T-helper 17 cell (primary cell): ENCODE measurements at places on chromosomes 7 and 10. TPM values are rescaled to one million over a fixed set of nuclear protein-coding genes. Genes with fewer than 3 reads are reported as not detected.

MSS51 gene
- total RNA-seq = 2.6 TPM

UPK3B gene
- total RNA-seq = 1.8 TPM

PTPRN2 gene
- total RNA-seq = 0.57 TPM

NME8 gene
- total RNA-seq = not detected

CDK1 gene
- total RNA-seq = 0.67 TPM

PRF1 gene
- 16.5 TPM for total RNA-seq

SLC13A1 gene
- not detected for total RNA-seq

GRCh38 chr10:56116684-56117083 lies 244.4 kb downstream of the ZWINT start:
- no peak overlapping the region for H3K27ac ChIP-seq
- H3K4me1 ChIP-seq = no peaks in the 10 kb centered on the region
- no peak overlapping the region for H3K4me3 ChIP-seq
- DNase-seq = no peak

- no peak overlapping the region for H3K27ac ChIP-seq
- no peak for DNase-seq
- no peaks in the 10 kb centered on the region for H3K27me3 ChIP-seq
- no peak overlapping the region for H3K4me3 ChIP-seq
Observed at GRCh38 chr10:112810711-112811151, 139.3 kb upstream of the TCF7L2 start.

DNA sequence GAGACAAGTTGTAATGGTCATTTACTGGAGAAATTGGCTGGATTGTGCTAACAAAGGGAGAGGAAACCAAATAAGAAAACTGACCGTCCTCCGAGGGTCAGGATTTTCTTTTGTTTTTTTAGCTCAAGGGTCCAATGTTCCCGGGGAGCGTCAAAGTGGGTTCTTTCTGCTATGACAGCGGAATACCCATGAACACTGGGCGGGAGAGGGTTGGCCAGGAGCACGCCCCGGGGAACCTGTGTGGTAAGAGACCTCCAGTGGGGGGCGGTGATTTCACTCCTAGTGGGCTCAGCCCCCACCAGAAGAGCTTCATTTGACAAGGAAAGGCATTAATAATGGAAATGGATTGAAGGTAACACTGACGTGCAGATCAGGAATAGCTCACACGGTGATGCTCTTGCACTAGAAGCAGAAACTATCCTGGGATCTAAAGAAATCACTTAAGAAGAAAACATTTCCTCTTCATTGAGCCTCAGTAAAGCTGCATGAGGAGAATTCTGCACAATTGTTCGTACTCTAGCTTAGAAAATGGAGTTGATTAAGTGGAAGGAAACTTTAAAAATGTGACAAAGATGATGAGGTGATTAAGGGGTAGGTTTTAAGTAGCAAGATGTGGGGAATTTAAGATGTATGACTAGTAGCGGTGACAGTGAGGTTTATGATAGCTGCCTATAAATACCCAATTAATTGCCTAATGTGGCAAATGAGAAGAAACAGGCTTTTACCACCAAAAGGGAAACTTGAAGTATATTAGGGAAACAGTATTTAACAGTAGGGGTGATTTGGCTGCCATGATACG lies 627.2 kb downstream of the SUGCT start:
- H3K36me3 ChIP-seq = no peaks in the 10 kb centered on the region
- no peaks in the 10 kb centered on the region for H3K27me3 ChIP-seq
- H3K27ac ChIP-seq = no peak overlapping the region

DNA sequence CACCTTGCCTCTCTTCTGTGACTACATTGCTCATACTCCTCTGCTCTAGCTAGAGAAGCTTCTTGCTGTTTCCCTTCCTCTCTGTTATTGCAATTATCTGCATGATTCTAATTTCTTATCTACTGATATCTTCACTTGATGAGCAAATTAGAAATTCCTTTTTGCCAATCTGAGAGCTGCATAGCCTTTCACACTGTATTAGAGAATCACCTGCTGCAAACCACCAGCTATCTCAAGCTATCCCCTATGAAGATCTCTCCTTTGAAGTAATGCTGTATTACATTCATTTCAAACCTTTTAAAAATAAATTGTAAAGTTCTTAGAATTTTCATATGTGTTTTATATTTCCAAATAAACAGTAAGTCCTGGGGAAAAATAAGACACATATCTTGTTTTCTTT lies 89.0 kb upstream of the ZNF804B start:
- no peaks in the 10 kb centered on the region for H3K4me1 ChIP-seq
- no peak overlapping the region for H3K27ac ChIP-seq
- H3K36me3 ChIP-seq = no peaks in the 10 kb centered on the region
- H3K4me3 ChIP-seq = no peak overlapping the region
- no peak for DNase-seq
- no peaks in the 10 kb centered on the region for H3K27me3 ChIP-seq

DNA sequence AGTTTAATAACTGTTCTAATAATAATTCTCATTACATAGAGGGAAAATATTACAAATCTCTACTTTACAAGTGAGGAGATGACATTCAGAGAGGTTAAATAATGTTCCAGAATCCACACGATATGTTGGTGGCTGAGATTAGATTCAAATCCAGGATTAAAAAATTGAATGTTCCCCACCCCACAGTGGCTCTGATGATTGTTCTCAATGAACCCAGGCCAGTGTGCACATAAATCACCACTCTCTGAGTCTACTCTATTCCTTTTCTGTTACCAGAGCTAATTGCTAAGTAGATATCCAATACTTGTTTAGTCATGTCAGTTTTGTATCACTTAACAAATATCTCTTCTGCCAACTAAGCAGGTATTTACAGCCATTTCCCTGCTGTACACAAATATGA lies 281.0 kb downstream of the ABCA13 start:
- no peaks in the 10 kb centered on the region for H3K27me3 ChIP-seq
- H3K4me3 ChIP-seq = no peak overlapping the region
- H3K36me3 ChIP-seq = no peaks in the 10 kb centered on the region

DNA sequence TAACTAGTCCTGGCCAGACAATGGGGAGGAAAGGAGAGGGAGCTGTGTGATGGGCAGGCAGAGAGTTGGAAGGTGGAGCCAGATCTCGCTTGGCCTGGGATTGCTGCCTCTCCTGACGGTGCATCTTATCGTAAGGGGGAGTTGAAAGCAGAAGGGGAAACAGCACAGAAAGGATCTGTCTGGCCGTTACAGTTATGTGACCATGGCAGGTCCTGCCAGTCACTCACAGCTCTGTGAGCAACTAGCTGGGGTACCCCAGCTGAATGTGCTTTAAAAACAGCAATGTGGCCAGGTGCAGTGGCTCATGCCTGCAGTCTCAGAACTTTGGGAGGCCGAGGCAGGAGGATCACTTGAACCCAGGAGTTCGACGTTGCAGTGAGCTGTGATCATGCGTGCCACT lies 8.1 kb downstream of the BLVRA start:
- H3K27ac ChIP-seq = no peak overlapping the region
- H3K36me3 ChIP-seq = peaks cover 3% of the 10 kb centered on the region
- H3K4me1 ChIP-seq = peaks cover 37% of the 10 kb centered on the region
- DNase-seq = no peak

DNA sequence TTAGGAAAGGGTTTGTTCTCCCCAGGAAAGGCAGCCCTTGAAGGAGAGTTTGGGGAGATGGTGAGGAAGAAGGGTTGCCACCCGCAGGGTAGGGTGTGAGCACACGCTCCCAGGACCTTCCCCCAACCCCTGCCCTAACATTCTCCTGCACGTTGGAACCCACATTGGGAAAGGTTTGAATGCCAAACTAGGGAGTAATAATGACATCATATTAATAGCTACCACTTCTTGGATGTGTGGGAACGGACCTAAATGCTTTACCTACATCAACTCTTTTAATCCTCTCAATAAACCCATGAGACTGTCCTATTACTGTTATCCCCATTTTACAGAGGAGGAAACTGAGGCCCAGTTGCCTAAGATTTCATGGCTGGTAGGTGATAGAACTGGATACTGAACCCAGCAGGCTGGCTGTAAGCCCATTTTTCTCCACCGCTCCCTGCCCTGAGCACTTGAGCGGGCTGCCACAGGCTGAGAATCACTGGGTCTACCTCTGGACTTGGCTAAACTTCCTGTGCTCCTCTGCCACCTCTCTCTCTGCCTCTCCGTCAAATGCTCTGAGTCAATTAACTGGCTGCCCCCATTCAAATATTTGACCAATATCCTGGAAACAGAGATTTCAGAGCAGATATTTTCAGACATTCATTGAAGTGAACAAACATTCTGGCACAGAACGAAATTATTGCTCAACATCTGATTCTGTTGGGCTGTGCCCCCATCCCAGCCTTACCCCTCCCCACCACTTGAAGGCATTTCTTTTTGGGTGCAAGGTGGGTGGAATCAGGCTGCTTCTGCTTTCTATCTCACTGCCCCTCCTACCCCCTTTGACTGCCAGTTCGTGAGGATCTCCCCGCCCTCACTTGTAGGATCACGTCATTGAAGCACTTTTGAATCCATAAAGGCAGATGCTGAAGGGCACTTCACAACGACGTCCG lies 129.7 kb downstream of the C10orf105 start:
- H3K27me3 ChIP-seq = peaks cover 21% of the 10 kb centered on the region
- H3K4me3 ChIP-seq = no peak overlapping the region
- no peaks in the 10 kb centered on the region for H3K36me3 ChIP-seq
- DNase-seq = no peak
- peaks cover 4% of the 10 kb centered on the region for H3K4me1 ChIP-seq

GRCh38 chr10:28505359-28505959 lies 27.5 kb upstream of the WAC start:
- DNase-seq = no peak
- H3K4me1 ChIP-seq = no peaks in the 10 kb centered on the region
- no peak overlapping the region for H3K27ac ChIP-seq

DNA sequence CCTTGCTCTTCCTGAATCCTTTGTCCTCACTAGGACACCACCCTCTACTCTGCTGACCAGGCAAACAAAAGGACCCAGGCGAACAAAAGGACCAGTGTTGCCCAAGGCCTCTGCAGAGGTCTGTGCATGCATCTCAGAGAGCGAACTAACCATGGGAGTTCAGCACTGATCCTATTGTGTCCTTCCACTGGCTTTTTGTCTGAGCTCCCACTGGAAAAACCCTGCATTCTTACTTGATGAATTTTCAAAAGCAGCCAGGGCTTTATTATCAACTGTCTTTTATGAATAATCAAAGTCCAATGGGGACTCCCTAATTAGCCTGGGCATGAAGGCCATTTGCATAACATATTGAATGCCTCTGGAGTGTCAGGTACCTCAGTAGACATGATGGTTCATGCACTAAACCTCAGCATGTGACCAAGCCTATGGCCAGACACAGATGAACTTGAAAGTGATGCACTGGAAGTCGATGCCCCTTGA lies 140.6 kb downstream of the KCNMA1 start:
- DNase-seq = no peak
- no peak overlapping the region for H3K4me3 ChIP-seq
- peaks cover 2% of the 10 kb centered on the region for H3K36me3 ChIP-seq
- H3K27ac ChIP-seq = no peak overlapping the region
- H3K27me3 ChIP-seq = peaks cover 39% of the 10 kb centered on the region

- DNase-seq = no peak
- H3K4me3 ChIP-seq = no peak overlapping the region
- H3K27me3 ChIP-seq = peaks cover 6% of the 10 kb centered on the region
- H3K27ac ChIP-seq = no peak overlapping the region
Observed at GRCh38 chr7:114368492-114368891, 46.1 kb upstream of the FOXP2 start.

- no peak for DNase-seq
- peaks cover 6% of the 10 kb centered on the region for H3K4me1 ChIP-seq
- peaks cover 1% of the 10 kb centered on the region for H3K36me3 ChIP-seq
- peak overlapping the region; percentile 80 for H3K27ac ChIP-seq
- no peak overlapping the region for H3K4me3 ChIP-seq
Observed at GRCh38 chr7:10931161-10931560, 42.5 kb upstream of the PHF14 start.

DNA sequence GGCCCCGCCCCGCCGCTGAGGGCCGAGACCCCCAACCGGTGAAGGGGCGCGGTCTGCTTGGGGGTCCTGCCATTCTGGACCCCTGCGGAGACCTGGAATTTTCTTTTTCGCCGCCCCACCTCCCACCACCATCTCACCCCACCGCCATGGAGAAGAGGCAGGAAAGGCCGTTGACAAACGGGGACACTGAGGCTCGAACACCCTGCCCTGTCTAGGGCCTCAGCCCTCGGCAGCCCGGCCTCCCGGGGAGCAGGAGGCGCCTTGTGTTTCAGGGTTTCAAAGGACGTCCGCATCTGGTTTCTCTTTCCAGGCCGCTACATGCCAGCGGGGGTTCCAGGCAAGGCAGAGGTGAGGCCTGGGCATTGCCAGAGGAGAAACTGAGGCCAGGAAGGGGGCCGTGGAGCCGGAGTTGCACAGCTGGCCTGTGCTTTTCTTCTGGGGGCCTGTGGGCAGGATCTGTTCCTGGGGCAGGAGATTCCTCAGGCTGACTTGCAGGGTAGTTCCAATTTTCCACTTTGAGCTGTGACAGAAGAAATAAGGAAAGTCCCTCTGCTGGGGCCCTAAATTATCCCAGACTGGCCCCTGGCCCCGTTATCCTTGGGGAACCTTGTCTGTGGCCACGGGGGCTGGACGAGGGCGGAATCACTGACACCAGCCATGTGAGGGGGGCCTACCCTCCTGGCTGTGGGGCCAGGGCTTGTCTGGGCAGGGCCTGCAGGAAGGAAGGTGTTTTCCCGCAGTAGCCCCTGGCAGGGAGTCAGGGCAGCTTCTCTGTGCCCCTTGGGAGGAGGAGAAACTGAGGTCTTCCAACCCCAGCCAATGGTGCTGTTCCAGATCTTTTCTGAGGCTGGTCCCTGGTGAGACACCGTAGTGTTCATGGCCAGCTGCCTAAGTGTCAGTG lies 900 bp upstream of the MICALL2 start:
- H3K27me3 ChIP-seq = no peaks in the 10 kb centered on the region
- peak overlapping the region; percentile 75 for H3K4me3 ChIP-seq
- DNase-seq = no peak
- no peaks in the 10 kb centered on the region for H3K36me3 ChIP-seq
- peaks cover 18% of the 10 kb centered on the region for H3K4me1 ChIP-seq

- no peak for DNase-seq
- H3K27me3 ChIP-seq = peaks cover 60% of the 10 kb centered on the region
- H3K4me3 ChIP-seq = peak overlapping the region; percentile 36
- H3K27ac ChIP-seq = no peak overlapping the region
- H3K36me3 ChIP-seq = no peaks in the 10 kb centered on the region
Observed at GRCh38 chr7:131606346-131607290, 50.2 kb upstream of the PODXL start.

DNA sequence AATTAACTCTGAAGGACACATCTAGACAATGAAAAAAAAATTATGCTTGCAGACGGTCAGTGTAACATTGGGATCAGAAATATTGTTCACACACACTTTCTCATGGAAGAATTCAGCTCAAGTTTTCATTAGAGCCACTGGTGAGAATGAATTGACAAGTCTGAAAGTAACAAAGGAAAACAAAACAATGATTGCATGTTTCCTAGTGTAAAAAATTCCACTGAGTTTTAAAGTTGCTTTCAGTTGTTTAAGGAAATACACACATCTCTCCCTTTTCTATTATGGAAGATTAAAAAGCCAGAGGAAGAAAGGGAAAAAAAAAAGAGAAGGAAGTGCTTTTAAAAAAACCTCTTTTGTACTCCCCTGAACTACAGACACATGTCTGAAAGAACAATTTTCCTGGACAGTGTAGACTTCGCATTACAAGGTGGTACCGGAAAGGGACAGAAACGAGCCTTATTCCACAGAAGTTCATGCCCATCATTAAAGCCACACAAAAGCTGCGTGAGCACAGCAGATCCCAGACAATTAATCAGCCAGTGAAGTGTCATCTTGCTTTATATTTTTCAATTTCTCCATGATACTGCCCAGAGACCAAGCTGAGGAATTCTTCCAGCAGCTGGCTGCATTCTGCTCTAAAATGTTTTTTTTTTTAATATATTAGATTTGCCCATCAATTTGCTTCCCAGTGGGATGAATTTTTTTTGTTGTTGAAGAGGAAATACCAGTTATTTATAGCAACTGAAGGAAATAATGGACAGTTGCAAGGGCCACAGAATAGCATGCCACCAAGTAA lies 294.8 kb downstream of the DOCK4 start:
- no peak overlapping the region for H3K27ac ChIP-seq
- no peak for DNase-seq
- H3K27me3 ChIP-seq = no peaks in the 10 kb centered on the region
- no peak overlapping the region for H3K4me3 ChIP-seq
- no peaks in the 10 kb centered on the region for H3K4me1 ChIP-seq
